ENCODE measurements at places on chromosomes 16 and 17.

GRCh38 chr16:30509081-30509765 lies 17.1 kb downstream of the ZNF768 start:
- DNase-seq: no peak

- no peak for DNase-seq
Measured at GRCh38 chr17:2990396-2990795, 73.0 kb downstream of the OR1D5 start.

DNA sequence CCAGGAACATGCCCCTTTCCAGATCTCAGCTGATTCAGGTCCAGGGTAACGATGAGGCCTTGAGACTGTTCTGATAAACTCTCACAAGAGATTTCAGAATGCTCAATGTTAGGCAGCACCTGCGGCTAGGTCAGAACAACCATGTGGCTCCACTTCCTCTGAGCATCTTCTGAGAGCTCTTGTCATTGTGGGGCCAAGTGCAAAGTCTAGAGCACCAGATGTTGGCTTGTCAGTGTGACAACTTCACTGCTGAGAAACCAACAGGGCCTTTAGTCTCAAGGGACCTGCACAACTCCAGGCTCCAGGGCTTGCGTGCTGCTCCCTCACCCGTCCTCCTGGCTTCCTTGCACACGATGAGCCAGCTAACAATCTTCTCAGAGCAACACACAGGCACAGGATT lies 29.0 kb downstream of the FCSK start:
- DNase-seq: no peak

- no peak for DNase-seq
Measured at GRCh38 chr17:17385491-17385890, 82.3 kb downstream of the NT5M start.

- no peak for DNase-seq
Measured at GRCh38 chr17:43905985-43906852, 1.1 kb downstream of the MPP2 start.
